ENCODE measurements at places on chromosomes 5 and 9.

DNA sequence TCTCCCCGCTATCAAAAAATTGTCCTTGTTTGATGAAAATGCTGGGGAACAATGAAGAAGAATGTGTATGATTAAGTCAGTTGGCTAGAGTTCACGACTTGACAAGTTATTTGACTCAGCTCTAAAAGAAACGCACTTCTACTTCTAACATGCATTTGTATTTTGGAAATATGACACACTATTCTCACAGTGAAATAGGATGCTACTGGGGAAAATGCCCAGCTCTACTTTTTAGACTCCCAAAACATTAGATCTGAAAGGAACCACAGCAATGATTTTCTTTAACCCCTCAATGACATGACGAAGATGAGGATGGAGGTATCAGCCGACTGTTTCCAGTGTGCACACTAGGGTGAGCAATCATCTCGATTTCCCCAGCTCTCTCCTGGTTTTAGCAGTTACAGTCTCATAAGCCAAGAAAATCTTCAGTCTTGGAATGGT, 83.6 kb upstream of the PCSK1 start:
- no peak for DNase-seq

DNA sequence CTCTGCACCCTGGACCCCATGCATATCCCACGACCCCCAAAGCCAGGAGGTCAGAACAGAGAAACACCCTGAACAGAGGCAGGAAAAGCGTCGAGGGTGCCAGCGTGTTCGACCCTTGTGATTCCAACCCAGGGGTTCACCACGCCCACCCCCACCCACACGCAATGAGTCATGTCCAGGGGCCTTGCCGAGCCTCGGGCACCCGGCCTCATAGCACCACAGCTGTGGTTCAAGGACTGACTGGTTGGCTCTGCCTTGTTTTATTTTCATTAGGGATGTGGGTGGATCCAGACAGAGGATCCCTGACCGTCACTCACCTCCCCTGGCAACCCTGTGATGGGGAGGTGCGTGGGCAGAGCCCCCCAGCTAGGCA, 9.5 kb upstream of the QSOX2 start:
- DNase-seq: no peak

DNA sequence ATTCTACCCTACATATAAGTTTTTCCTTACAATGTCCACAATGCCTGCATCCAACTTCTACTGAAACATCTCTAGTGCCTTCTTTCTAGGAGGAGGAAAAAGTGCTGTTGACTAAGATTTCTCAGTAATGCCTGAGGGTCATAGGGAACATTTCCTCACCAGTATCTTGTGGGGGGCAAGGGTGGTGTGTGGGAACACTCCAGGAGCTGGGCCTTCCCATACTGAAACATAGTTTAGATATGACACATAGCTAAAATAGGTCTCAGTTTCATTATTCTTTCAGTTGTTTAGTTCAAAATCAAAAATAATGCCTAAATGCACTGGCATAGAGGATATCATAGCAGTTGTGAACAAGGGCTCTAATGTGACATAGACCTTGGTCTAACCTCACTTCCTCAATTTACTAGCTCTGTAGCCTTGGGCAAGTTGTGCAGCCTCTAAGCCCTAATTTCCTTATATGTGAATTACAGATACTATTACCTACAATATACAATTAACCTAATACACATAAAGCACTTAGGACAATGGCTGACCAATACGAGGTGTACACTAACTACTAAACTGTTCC, 66.1 kb downstream of the HAPLN1 start:
- DNase-seq: no peak

DNA sequence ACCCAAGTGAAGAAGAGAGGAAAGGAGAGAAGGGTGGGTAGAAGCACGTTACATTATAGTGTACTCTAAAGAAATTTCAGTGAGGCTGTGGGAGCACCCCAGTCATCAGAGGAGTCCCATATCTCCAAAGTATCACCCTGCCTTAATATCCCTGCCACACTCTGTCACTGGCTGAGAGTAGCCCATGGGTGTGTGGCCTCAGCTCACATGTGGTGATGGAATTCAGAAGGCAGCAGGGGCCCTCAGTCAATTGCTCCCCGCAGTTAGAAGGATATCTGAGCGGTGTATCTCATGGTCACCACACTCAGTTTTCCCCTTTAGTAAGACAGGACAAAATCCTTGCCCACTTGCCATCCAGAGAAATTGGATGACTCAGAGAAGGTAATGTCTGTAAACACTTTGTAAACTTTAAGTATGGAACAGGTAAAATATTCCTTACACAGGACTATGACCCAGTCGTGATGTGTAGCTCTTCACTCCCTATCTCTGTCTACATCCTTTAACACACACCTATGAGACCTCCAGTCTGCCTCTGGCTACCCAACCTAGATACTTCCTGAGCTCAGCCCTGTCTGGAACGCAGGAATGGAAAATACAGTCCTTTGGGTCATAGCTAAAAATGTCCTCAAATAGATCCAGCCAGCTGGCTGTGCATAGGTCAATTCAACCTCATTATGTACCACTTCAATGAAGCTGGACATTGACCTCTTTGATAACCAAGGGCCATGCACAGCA, 24.3 kb upstream of the PLIN2 start:
- DNase-seq: no peak

GRCh38 chr5:44909004-44909403, 100.3 kb downstream of the MRPS30 start:
- DNase-seq: no peak

DNA sequence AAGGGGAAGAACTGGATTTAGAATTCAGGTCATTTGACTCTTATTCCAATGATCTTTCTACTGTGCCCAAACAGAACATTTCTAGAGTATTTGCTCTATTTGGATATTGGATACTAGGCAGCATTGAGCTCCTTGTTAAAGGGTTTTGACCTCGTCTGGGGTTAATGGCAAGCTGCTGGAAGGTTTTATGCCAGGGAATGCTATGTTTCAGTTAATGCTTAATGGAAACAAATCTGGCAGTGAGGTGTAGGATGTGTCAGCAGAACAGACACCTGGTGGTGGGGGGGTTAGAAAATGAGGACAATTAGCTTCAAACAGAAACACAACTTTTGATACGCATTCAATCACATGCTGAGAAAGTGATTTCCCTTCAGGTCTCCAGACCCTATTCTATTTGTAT, 51.5 kb downstream of the AGXT2 start:
- DNase-seq: no peak

GRCh38 chr5:120655828-120656435, 191.8 kb downstream of the PRR16 start:
- DNase-seq: no peak

Data from stimulated activated CD8-positive, alpha-beta memory T cell treated with anti-CD3 and anti-CD28 coated beads, Interleukin-2, amount 100 ng/mL, for 1 hour (primary cell).